ENCODE measurements at places on chromosomes 16 and 17.

- DNase-seq: no peak
- H3K4me1 ChIP-seq: peaks cover 10% of the 10 kb centered on the region
- no peaks in the 10 kb centered on the region for H3K27me3 ChIP-seq
- H3K27ac ChIP-seq: no peak overlapping the region
- H3K4me3 ChIP-seq: no peak overlapping the region
Measured at GRCh38 chr16:11708421-11708820, 34.2 kb downstream of the TXNDC11 start.

DNA sequence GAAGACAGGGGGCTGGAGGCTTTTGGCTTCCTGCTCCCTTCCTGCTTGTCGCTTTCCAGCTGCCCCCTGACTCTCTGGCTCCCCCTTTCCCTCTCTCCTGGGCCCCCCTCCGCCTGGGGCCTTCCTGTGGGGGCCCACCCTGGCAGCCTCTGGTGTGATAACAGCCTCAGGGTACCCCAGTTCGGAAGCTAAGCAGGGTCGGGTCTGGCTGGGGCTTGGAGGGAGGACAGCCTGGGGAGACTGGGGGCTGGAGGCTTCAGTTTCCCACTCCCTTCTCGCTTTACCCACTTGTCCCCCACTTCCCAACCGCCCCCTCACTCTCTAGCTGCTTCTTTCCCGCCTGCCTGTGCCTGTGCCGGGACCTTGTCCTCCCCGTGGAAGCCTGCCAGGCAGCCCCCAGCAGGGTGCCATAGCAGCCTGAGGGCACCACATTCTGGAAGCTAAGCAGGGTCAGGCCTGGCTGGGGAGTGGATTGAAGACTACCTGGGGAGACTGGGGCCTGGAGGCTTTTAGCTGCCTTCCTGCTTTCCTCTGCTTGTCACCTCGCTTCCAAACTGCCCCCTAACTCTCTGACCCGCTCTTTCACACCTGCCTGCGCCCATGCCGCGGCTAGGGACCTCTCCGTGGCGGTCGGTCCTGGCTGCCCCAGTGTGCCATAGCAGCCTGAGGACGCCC, 2275.5 kb downstream of the TP53TG3F start:
- no peak overlapping the region for H3K4me3 ChIP-seq
- H3K36me3 ChIP-seq: no peaks in the 10 kb centered on the region
- no peaks in the 10 kb centered on the region for H3K4me1 ChIP-seq

DNA sequence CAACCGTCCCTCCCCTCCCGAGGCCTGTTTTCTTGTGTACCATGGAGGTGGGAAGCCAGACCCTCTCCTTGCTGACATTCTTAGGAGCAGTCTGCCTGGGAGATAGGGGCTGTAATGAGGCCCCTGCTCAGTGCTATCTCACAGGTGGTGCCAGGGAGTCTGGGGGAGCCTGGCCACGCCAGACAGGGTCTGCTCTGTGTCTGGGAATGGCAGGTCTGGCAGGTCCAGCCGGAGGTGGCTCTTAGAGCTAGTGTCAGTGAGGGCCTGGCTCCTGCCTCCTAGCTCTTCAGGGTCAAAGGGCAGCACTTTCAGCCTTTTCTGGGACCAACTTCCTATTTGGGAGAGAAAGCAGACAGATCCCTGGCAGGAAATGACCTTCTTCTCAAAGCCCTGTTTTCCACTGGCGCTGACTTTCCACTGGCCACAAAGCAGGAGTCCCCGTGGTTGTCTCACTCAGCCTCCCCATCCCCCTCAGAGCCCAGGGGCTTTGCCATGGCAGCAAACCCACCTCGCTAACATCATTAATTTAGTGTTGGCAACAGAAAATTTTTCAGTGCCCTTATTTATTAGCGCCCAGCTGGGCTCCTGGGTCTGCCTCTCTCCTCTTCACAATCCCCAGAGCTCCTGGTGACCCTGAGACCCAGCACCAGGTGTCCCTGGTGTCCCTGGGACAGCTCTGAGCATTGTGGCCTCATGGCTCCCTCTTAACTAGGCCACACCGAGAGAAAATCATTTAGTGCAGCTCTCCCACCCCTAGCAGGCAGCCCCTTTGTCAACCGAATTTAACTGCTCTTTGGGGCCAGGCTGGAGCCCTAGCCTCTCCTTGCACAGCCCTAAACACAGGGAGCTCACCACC, 24.0 kb upstream of the DOK4 start:
- no peaks in the 10 kb centered on the region for H3K36me3 ChIP-seq
- H3K4me1 ChIP-seq: peaks cover 19% of the 10 kb centered on the region
- H3K4me3 ChIP-seq: no peak overlapping the region
- H3K27ac ChIP-seq: no peak overlapping the region
- DNase-seq: no peak

- no peak for DNase-seq
- no peaks in the 10 kb centered on the region for H3K4me1 ChIP-seq
- no peak overlapping the region for H3K27ac ChIP-seq
- H3K27me3 ChIP-seq: no peaks in the 10 kb centered on the region
- H3K36me3 ChIP-seq: no peaks in the 10 kb centered on the region
Measured at GRCh38 chr16:77375396-77375795, 59.4 kb downstream of the ADAMTS18 start.

DNA sequence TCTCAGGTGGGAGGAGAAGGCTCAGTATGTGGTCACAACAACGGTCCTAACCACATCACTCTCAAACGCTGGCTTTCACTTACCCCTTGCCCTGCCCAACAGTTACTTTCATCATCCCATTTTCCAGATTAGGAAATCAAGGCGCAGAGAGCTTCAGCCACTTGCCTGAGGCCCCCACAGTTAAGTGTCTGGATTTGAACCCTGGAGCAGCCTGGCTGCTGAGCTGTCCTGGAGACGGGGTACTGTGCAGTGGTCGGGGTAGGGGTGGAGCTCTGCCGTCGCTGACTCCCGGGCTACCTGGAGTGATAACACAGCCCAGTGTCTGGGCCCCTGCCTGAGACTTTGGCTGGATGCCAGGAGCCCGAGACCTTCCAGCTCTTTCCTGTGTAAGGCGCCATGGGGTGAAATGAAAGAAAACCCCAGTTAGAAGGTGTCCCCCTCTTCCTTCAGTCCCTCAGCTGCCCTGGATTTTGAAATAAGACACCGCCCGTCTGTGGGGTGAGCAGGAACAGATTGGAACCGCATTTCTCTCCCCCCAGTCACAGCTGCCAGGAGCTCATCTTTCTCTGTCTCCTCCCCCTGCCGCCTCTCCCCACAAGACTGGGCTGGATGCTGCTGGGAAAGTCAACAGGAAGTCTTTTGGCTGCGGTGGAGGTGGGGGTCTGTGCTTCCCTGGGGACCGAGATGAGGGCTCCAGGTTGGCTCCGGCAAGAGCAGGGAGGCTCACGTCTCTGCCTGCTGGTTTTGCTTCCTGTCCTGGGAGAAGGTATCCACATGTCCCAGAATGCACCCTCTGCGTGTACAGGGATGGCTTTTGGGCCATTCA, 280.2 kb downstream of the SEC14L1 start:
- peaks cover 77% of the 10 kb centered on the region for H3K4me1 ChIP-seq
- H3K27ac ChIP-seq: peak overlapping the region; percentile 65
- DNase-seq: no peak
- H3K27me3 ChIP-seq: no peaks in the 10 kb centered on the region

DNA sequence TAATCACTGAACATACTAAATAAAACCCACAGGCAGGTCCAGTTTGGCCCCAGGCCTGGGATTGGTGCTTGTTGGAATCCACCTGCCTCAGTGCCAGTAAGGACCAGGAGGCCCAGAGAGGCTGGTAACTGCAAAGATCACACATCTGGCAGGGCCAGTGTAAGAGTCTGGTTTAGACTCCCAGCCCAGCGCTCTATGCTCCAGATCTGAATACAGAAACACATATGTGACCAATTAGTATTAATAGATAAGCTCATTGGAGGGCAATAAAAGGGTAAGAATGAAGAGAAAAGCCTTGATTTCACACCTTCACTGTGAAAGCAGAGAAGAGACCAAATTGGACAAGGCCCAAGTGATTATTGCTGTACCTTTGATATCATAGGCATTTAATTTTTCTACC, 13.6 kb upstream of the CCDC182 start:
- no peaks in the 10 kb centered on the region for H3K27me3 ChIP-seq
- no peak overlapping the region for H3K4me3 ChIP-seq
- no peaks in the 10 kb centered on the region for H3K36me3 ChIP-seq
- no peak for DNase-seq

GRCh38 chr17:77163001-77163400, 22.2 kb downstream of the SEC14L1 start:
- no peaks in the 10 kb centered on the region for H3K27me3 ChIP-seq
- H3K27ac ChIP-seq: peak overlapping the region; percentile 82
- no peaks in the 10 kb centered on the region for H3K36me3 ChIP-seq

- no peak overlapping the region for H3K27ac ChIP-seq
- DNase-seq: peak; percentile 80
- no peaks in the 10 kb centered on the region for H3K27me3 ChIP-seq
- H3K4me3 ChIP-seq: no peak overlapping the region
- H3K36me3 ChIP-seq: no peaks in the 10 kb centered on the region
- peaks cover 28% of the 10 kb centered on the region for H3K4me1 ChIP-seq
Measured at GRCh38 chr16:4288148-4288921, 15.5 kb upstream of the TFAP4 start.
